Activated CD4-positive, alpha-beta T cell treated with anti-CD3 and anti-CD28 coated beads, Interleukin-2, amount 10 ng/mL, durations not matched to agents 7 days and 5 days (primary cell): ENCODE measurements at places on chromosomes 2 and 18.

GRCh38 chr2:42183775-42184174, 14.6 kb downstream of the EML4 start:
- DNase-seq = no peak

- DNase-seq = no peak
Measured at GRCh38 chr2:221588306-221588985, 16.3 kb upstream of the EPHA4 start.

DNA sequence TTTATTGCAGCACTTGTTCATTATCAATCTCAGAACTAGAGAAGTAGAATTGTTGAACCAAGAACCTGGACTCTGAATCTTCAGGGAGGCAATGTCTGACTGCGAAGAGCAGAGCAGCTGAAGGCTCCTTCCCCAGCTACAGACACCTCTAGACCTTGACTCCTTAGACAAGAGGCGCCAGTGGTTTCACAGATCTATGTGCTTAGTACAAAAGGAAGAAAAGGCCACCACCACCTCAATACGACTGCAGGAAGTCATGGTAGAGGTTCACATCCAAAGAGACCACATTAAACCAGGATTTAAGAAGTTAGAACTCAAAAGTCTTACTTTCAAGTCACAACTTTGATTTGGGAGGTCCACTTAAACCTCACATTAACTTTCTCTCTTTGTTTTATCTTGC, 158.1 kb upstream of the VRK2 start:
- DNase-seq = peak; percentile 24

GRCh38 chr2:26475037-26475436, 2.9 kb downstream of the OTOF start:
- no peak for DNase-seq
